T follicular helper cell (primary cell): ENCODE measurements at places on chromosomes 6 and 20.

DNA sequence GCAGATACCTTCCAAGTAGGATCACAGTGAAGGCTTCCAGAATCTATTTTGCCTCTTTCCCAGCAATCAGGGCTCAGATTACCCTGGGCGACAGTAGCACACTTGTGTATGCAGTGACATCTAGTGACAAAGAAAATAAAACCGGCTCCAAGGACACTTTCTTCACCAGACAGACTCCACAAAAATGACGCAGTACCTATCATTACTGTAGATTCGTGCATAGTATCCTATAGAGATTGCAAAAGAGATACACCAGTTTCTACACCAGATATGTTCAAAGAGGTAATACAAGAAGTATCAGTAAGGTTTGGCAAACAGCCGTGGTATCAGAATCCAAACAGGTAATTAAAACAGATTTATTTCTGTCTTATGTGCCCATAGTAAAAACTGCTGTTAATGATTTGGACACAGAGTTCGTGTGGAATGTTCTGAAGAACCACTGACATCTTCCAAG, 600.4 kb upstream of the JAG1 start:
- DNase-seq, result no peak

DNA sequence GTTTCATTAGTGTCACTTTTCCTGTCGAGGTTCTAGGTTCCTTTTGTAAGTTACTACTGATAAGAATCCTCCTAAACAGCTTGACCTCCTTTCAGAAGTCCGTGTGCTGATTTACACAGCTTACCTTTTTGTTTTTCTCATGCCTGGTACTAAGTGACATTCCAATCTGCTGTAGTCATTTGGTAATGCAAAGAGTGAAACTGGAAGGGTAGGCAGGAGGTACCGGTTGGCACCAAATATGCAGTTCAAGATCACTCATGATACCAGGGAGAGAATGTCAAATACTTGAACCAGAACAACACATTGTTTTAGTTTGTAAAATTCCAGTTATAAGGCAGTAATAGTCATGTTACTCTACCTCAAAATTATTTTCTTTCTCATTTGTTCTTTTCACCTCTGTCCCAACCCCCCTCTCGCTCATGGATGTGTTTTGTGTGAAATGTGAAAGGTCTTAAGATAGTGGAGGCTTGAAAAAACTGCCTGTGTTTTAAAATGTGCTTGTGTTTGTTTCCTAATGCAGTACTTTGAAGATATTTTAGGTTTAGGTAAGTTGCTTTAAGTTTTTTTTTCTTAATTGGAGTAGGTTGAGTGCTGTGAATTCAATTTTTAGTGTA, 23.2 kb downstream of the AFDN start:
- DNase-seq, result no peak

- DNase-seq, result no peak
These were observed 12.5 kb upstream of the TREM1 start for GRCh38 chr6:41298785-41299502.

GRCh38 chr6:28816339-28816908, 107.4 kb downstream of the TRIM27 start:
- DNase-seq, result no peak

- DNase-seq, result no peak
These were observed 52.0 kb downstream of the PRND start for GRCh38 chr20:4773736-4774135.
